ENCODE measurements at places on chromosomes 16 and 17. TPM values are rescaled to one million over a fixed set of nuclear protein-coding genes. Genes with fewer than 3 reads are reported as not detected.

Gene SSTR5
- not detected for total RNA-seq

Gene THAP11
- 39.5 TPM for total RNA-seq

Gene WDR45B
- total RNA-seq = 72.2 TPM

Gene ASPA
- total RNA-seq = 0.85 TPM

Gene NPIPB12
- total RNA-seq = 13.5 TPM

Gene NPIPA2
- not detected for total RNA-seq

Gene CCL1
- not detected for total RNA-seq

Gene SGSM2
- 22.8 TPM for total RNA-seq

Gene OTOP3
- not detected for total RNA-seq

Gene MSRB1
- total RNA-seq = 11.5 TPM

Gene SLC5A10
- total RNA-seq = not detected

Gene TEKT5
- total RNA-seq = not detected

Gene PARN
- 27.0 TPM for total RNA-seq

Gene GNG13
- total RNA-seq = not detected
